ENCODE measurements at places on chromosomes 7 and 10.
A peak's percentile ranks its signal among the peaks of the same experiment; 100 is the strongest.

GRCh38 chr10:71623098-71623985 lies 96.2 kb downstream of the C10orf105 start:
- H3K27ac ChIP-seq, result no peak overlapping the region
- DNase-seq, result no peak
- H3K4me1 ChIP-seq, result peaks cover 23% of the 10 kb centered on the region

DNA sequence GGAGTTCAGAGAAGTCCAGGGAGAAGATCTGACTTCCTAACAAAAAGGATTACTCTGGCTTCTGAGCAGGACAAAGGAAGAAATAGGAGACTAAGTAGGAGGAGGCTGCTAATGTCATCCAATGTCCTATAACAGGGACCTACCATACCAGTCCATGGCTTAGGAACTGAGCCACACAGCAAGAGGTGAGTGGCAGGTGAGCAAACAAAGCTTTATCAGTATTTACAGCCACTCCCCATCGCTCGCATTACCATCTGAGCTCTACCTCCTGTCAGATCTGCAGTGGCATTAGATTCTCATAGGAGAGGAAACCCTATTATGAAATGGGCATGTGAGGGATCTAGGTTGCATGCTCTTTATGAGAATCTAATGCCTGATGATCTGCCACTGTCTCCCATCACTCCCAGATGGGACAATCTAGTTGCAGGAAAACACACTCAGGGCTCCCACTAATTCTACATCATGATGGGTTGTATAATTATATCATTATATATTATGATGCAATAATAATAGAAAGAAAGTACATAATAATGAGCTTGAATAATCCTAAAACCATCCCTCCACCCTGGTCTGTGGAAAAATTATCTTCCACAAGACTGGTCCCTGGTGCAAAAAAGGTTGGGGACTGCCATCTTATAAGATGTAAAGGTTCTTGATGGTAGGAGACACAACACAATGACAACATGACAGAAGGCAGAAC lies 487.4 kb downstream of the PLXDC2 start:
- no peaks in the 10 kb centered on the region for H3K4me1 ChIP-seq
- no peak overlapping the region for H3K27ac ChIP-seq
- no peak for DNase-seq
- no peaks in the 10 kb centered on the region for H3K27me3 ChIP-seq

DNA sequence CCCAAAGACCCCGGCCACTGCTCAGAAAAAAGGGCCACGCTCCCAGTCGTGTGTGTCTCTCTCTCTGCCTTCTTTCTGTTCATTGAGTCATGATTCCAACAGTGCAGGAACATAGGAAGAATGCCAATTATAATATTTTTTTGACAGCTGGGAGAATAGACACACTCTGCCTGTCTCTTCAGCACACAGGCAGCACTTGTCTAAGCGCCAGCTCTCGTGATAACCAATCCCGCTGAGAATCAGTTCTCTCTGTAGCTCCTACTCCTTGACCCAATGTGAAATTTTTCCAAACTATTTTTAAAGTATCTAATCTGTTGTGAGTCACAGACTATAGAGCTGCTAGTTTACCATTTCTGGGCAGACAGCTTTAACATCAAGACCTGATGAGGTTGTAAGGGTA lies 145.7 kb upstream of the RHEB start:
- H3K4me3 ChIP-seq, result no peak overlapping the region
- DNase-seq, result no peak
- H3K4me1 ChIP-seq, result no peaks in the 10 kb centered on the region
- H3K27ac ChIP-seq, result no peak overlapping the region

GRCh38 chr7:2613931-2614600 lies 17.7 kb upstream of the TTYH3 start:
- no peaks in the 10 kb centered on the region for H3K27me3 ChIP-seq
- no peaks in the 10 kb centered on the region for H3K36me3 ChIP-seq
- H3K4me3 ChIP-seq, result no peak overlapping the region
- peaks cover 3% of the 10 kb centered on the region for H3K4me1 ChIP-seq
- no peak for DNase-seq

- no peaks in the 10 kb centered on the region for H3K4me1 ChIP-seq
- H3K27me3 ChIP-seq, result peaks cover 63% of the 10 kb centered on the region
- H3K36me3 ChIP-seq, result no peaks in the 10 kb centered on the region
- no peak overlapping the region for H3K27ac ChIP-seq
- H3K4me3 ChIP-seq, result no peak overlapping the region
These were observed 22.7 kb upstream of the FRMD4A start for GRCh38 chr10:14353291-14353913.

GRCh38 chr7:130421684-130422083 lies 19.1 kb downstream of the CEP41 start:
- no peaks in the 10 kb centered on the region for H3K36me3 ChIP-seq
- no peak overlapping the region for H3K27ac ChIP-seq
- no peak overlapping the region for H3K4me3 ChIP-seq
- H3K4me1 ChIP-seq, result no peaks in the 10 kb centered on the region

GRCh38 chr10:71921324-71922027 lies 42.7 kb upstream of the CHST3 start:
- H3K27me3 ChIP-seq, result no peaks in the 10 kb centered on the region
- no peak overlapping the region for H3K27ac ChIP-seq
- no peaks in the 10 kb centered on the region for H3K36me3 ChIP-seq
- DNase-seq, result no peak
- no peak overlapping the region for H3K4me3 ChIP-seq

DNA sequence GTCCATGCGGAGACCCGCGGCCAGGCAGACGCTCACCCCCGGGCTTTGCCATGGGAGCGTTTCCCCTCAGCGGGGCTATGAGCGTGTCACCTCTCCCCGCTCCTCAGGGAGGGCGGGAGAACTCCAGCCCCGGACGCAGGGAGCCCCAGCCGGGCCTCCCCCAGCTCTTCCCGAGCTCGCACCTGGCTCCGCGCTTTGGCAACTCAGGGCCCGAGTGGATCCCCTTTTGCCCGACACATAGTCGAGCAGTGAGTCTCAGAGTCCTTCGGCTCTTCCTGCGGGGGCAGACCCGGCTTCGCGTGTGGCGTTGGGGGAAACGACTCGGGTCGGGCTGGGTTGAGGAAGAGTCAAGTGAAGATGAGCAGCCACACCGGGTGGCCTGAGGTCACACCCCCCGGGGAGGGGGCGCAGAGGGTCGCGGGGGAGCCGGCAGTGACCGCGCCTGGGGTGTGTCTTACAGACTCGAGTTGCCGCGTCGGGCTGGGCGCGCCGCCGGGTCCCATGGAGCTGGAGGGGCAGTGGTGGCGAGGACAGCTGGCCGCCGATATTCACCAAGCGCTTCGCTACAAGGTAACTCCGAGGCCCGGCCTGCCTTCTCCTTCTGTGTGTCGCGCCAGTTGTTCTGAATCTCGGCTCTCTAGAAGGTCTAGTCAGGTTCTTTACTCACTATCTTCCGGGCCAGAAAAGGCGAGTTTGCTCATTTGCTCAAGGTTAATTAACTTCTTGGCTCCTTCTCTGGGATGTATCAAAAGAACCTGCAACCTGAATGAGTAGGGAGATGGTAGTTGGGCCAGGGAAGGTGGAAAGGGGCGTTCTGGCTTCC lies 721 bp downstream of the CCNJ start:
- H3K4me3 ChIP-seq, result peak overlapping the region; percentile 70
- no peak for DNase-seq
- H3K4me1 ChIP-seq, result peaks cover 5% of the 10 kb centered on the region
- no peaks in the 10 kb centered on the region for H3K36me3 ChIP-seq
- H3K27me3 ChIP-seq, result no peaks in the 10 kb centered on the region
- peak overlapping the region; percentile 70 for H3K27ac ChIP-seq

- peaks cover 3% of the 10 kb centered on the region for H3K4me1 ChIP-seq
- no peak for DNase-seq
- no peak overlapping the region for H3K27ac ChIP-seq
- H3K4me3 ChIP-seq, result no peak overlapping the region
- H3K36me3 ChIP-seq, result no peaks in the 10 kb centered on the region
These were observed 44.2 kb upstream of the DPYSL4 start for GRCh38 chr10:132142396-132143161.

- H3K27me3 ChIP-seq, result peaks cover 50% of the 10 kb centered on the region
- H3K4me1 ChIP-seq, result peaks cover 17% of the 10 kb centered on the region
- no peak overlapping the region for H3K4me3 ChIP-seq
- H3K36me3 ChIP-seq, result no peaks in the 10 kb centered on the region
These were observed 27.4 kb upstream of the LOXL4 start for GRCh38 chr10:98295401-98295811.

GRCh38 chr10:103571656-103571975 lies 78.1 kb downstream of the NEURL1 start:
- H3K27ac ChIP-seq, result no peak overlapping the region
- H3K4me1 ChIP-seq, result peaks cover 17% of the 10 kb centered on the region
- H3K4me3 ChIP-seq, result no peak overlapping the region
- H3K36me3 ChIP-seq, result no peaks in the 10 kb centered on the region
- no peaks in the 10 kb centered on the region for H3K27me3 ChIP-seq

DNA sequence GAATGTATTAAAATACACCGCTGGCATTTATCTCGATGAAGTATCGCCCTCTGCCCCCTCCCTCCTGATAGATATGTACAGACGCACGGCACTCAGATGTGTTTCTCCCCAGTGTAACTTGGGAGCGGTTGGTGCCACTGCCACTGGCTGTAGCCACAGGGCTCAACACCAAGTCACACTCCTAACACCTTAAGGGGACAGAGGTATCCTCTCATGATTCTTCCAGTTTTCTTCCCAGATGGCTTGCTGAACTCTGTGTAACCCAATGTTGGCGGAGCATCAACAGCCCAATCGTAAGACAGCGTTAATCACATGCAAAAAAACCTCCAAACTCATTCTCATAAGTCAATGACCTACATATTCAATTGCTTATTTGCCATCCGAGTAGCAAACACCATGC lies 35.5 kb downstream of the CTBP2 start:
- H3K27me3 ChIP-seq, result no peaks in the 10 kb centered on the region
- H3K27ac ChIP-seq, result peak overlapping the region; percentile 80
- peaks cover 91% of the 10 kb centered on the region for H3K4me1 ChIP-seq
- 0 out of 2 replicates have a peak, but pooled peaks cover 6% of the 10 kb centered on the region for H3K36me3 ChIP-seq
- H3K4me3 ChIP-seq, result no peak overlapping the region

DNA sequence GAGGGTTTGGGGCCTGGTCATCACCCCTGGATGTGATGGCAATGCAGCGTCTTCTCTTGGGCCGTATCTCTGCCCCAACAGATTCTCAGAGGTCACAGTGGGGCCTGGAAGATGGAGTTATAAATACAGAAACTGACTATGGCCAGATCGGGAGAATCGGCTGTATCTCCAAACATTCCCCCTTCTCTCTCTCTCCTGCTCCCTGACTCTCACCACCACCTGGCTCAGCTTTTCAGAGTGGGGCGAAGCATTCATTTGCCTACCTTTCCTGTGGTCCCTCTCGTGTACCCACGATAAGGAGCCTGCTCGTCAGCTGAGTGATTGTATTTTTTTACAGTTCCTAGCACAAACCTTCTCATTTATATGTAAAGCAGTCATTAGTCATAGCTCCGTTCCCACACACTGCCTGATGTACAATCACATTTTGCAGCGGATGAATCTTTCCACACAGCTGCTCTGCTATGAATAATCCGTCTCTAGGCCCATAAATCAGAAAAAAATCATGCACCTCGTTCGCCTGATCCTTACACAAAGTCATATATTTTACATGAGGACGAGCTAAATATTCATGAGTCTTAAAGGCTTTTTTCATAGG lies 23.2 kb upstream of the BTRC start:
- no peaks in the 10 kb centered on the region for H3K4me1 ChIP-seq
- H3K36me3 ChIP-seq, result no peaks in the 10 kb centered on the region
- H3K27ac ChIP-seq, result no peak overlapping the region

- H3K4me1 ChIP-seq, result no peaks in the 10 kb centered on the region
- H3K36me3 ChIP-seq, result no peaks in the 10 kb centered on the region
- H3K27ac ChIP-seq, result no peak overlapping the region
- no peak overlapping the region for H3K4me3 ChIP-seq
- DNase-seq, result no peak
These were observed 248.5 kb downstream of the BUB3 start for GRCh38 chr10:123402656-123403055.

GRCh38 chr7:91265693-91266066 lies 1.4 kb downstream of the FZD1 start:
- H3K36me3 ChIP-seq, result no peaks in the 10 kb centered on the region
- no peak overlapping the region for H3K27ac ChIP-seq
- H3K27me3 ChIP-seq, result peaks cover 23% of the 10 kb centered on the region
- no peak overlapping the region for H3K4me3 ChIP-seq
- DNase-seq, result no peak
- peaks cover 3% of the 10 kb centered on the region for H3K4me1 ChIP-seq

GRCh38 chr7:105987046-105987445 lies 24.0 kb downstream of the CDHR3 start:
- DNase-seq, result no peak
- H3K4me1 ChIP-seq, result no peaks in the 10 kb centered on the region
- no peak overlapping the region for H3K4me3 ChIP-seq
- H3K27me3 ChIP-seq, result no peaks in the 10 kb centered on the region
- H3K27ac ChIP-seq, result no peak overlapping the region

DNA sequence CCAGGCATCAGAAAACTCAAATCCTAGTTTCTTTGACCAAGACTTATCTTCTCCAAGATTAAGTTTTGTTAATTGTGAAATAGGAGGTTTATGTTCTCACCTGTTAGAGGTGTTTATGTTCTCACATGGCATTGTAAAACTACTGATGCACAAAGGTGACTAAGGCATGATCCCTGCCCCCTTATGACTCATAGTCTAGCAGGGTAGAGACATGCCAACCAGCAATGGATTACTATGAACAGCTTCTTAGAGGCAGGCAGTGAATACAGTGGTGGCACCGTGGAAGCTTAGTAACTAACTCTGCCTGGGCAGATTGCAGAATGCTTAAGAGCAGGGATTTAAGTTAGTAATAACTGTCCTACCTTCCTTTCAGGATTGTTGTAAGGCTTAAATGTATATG lies 400.9 kb downstream of the SORCS3 start:
- no peaks in the 10 kb centered on the region for H3K36me3 ChIP-seq
- no peak overlapping the region for H3K4me3 ChIP-seq
- DNase-seq, result no peak
- no peaks in the 10 kb centered on the region for H3K27me3 ChIP-seq
- H3K4me1 ChIP-seq, result no peaks in the 10 kb centered on the region
- no peak overlapping the region for H3K27ac ChIP-seq

DNA sequence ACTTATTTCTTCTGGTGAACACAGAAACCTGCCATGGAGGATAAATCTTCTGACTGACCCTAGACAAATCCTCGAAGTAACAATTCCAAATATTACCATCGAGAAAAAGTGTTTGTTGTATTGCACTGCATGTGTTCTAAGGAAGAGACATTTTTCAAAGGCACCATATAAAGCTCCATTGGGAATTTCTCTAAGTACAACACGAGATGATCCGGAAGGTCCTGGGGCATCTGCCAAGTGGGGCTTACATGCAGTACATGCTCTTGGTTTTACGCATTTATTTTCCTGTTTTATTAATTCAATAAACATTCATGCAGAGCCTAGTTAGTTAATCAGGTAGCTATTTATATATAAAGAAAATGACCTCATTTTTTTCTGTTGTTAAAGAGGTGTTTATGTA lies 692.0 kb upstream of the IGFBP3 start:
- no peaks in the 10 kb centered on the region for H3K27me3 ChIP-seq
- no peaks in the 10 kb centered on the region for H3K4me1 ChIP-seq
- DNase-seq, result no peak
- no peak overlapping the region for H3K4me3 ChIP-seq

- H3K27ac ChIP-seq, result no peak overlapping the region
- H3K27me3 ChIP-seq, result no peaks in the 10 kb centered on the region
- H3K4me1 ChIP-seq, result peaks cover 9% of the 10 kb centered on the region
- no peaks in the 10 kb centered on the region for H3K36me3 ChIP-seq
- no peak overlapping the region for H3K4me3 ChIP-seq
- no peak for DNase-seq
These were observed 16.8 kb upstream of the ZNF467 start for GRCh38 chr7:149790146-149790548.

All from HCT116 (cell line).